ENCODE measurements at places on chromosomes 4 and X.

GRCh38 chr4:7062816-7063215, 5.0 kb downstream of the GRPEL1 start:
- DNase-seq = no peak

GRCh38 chrX:148070504-148070877, 89.4 kb downstream of the FMR1NB start:
- no peak for DNase-seq

- DNase-seq = no peak
These were observed 1.4 kb downstream of the DDX3X start for GRCh38 chrX:41335198-41335957.

- DNase-seq = no peak
These were observed at the start of gene GLRA2 for GRCh38 chrX:14529290-14529989. TSS of gene GLRA2 (plus strand) at chrX:14529536. CDS start at chrX:14530058, 522 bp downstream.

DNA sequence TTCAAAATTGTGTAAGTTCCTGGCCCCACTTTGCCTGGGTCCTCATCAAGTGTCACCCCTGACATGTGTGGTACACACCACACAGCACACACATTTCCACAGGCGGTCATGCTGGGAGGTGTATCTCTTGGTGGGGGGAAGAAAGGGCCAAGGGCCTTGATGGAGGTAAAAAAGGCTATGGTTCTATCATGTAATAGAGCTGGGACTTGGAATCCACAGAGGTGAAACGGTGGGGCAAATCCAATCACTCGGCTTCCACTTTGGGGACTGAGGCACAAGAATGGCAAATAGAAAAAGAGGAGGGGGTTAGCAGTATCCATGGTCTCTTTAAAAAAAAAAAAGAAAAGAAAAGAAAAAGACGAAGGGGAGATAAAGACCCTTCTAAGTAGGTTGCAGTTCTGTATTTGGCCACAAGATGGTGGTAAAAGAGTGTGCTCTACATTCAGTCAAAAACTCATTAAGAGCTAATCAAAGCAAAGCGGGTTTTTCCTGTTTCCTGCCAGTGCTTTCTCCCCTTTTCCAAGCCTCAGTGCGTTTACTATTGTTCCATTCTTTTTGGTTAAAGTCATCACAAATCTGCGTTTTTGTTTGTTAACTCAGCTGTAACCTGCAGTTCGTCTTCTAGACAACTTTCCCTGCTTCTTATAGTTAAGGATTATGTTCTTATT, 37.0 kb upstream of the ATP6AP2 start:
- DNase-seq = no peak

DNA sequence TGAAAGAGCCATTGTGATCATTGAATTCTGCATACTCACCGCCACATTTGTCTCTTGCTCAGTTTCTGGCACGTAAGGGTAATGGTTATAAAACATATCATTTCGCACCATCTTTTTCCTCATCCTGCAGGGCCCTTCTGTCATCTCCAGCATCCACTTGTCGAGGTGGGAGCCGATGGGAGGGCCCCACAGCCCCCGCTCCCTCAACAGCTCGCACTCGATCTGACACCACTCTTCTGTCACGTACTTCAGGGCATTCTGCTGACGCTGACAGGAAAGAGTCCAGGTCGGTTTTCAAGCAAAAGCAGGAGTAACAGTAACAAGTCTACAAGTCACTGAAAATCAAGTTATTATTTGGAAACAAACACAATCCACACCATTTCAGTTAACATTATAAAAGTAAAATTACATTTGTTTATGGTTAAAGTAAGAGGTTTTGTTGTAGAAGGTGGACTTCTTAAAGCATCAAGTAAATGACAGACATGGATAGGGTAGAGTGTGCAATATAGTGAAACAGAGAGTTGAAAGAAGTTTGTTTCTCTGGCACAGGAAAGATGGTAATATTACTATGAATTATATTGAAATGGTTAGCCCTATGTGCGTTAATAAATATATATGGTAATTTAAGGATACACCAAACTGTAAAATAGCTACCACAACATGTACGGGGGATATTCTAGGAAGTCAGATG, 150.6 kb downstream of the CDS1 start:
- no peak for DNase-seq

DNA sequence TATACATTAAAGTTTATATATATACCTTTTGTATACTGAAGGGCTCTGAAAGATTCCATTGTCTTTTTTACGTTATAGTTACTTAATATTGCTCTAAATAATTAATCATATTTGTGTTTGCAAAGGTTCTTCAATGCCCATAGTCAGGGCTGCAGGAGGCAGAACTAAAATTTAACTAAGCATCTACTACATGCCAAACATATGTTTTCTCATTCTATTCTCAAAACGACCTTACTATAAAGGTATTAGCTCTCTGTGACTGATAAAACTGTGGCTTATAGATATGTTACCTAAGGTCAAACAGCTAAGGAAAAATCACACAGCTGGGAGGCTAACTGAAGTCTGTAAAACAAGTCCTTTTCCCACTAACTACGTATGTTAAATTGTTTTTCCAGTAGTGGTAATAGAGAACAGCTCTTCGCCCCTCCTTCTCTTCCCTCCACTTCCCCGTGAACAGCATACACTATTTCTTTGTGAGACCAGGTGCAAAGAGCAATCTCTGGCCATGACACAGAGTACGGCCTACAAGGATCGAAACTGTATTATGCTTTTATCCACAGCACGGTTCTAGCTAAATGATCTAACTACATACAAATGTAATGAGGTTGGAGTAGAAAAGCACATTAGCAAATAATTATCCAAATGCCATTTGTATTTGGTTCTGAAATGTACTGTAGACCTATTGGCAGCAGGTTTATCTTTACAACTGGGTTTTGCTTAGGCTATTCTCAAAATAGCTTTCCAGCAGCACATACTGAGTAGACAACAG, 1.7 kb downstream of the CNOT6L start:
- no peak for DNase-seq

DNA sequence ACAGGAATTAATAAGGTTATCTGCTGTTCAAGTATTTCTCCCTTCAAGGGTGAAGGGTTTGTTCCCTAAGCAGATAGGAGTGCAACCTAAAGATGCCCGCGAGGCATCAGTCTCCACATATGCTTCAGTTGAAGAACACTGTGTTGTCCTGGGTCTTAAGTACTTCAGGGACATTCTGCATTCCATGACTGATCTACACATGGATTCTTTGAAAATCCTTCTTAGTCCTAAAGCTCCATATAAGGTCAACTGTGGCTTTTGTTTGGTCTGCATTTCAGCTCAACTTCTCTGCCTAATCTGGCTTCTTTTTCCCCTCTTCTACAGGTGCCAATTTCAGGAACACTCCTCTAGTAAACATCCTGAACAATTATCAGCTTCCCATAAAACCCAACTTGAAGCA, 21.8 kb upstream of the CTSO start:
- no peak for DNase-seq

DNA sequence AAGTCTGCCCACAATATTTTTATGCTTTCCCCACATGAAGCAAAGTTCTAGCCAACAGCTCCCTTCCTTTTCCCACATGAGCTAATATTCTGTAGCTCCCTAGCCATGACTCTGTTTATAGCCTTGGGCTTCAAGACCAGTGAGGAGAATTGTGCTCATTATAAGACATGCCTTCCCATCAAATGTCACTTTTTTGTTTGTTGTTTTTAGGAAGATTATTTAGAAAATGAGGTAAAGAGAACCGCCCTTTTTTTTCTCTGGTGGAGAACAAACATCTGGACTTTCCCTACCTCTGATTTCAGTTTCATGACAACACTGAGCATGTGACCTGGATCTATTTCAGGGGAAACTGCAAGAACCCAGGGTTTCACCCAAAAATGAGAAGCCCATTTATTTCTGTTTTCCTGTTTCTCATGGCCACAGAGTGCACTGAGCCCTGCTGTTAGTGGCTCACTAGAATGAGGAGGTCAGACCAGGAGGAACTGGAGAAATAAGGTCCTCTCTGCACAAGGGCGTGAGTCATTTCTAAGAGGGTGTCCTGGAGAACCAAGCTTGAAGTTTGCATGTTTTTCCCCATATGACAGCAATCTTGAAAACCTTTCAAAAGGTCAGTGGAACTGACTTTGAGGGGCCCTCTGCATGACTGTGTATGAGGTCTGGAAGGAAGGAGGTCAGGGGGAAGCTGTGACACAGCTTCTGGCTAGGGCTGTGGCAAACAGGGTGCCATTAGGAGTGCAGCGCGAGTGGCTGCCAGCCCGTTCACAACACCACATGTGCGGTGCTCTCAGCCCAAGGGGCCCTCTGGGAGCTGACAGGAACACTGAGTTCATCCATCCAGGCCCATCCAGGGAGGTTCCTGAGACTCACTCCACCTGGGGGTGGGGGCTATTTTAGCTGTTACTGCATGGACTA, 55.2 kb downstream of the CHST7 start:
- no peak for DNase-seq

DNA sequence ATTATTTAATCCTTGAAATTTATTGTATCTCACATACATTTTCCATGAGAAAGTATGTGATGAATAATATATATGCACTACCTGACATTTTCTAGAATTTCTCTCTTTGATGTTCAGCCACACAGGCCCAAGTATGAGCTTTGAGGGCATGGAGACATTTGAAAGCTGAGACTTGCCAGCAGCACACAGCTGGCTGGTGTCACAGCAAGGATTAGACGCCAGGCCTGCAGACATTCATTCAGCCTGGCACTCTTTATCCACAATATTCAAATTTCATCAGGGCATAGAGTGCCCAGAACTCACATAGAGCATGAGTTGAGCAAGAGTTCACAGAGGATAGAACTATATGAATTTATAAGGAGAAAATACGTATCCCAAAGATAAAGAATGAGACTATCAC, 74.0 kb downstream of the GRIA2 start:
- no peak for DNase-seq

Data from NCI-H187 (cell line).